ENCODE measurements at places on chromosomes 2 and 18.

GRCh38 chr18:39994498-39994897 is 1960.5 kb upstream of the PIK3C3 start:
- DNase-seq: no peak

- DNase-seq: no peak
Measured at GRCh38 chr2:120398051-120398995, 52.4 kb downstream of the INHBB start.

DNA sequence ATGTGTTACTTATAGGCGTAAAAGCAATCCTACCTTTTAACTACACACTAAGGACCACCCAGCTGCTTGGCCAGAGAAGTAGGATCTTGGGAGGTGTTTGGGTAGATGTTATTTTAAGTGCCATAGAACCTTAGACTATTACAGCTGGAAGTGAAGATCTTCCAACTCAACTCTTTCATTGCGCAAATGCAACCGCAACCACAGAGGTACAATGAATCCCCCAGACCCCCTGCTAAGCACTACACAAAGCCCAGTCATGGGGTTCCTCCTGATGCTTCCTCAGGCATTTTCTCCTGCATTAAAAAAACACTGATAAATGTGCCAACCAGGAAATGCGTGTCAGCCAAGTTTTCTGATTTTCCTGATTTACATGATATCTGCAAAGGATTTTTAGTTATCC is 246.0 kb downstream of the LRRTM1 start:
- no peak for DNase-seq

DNA sequence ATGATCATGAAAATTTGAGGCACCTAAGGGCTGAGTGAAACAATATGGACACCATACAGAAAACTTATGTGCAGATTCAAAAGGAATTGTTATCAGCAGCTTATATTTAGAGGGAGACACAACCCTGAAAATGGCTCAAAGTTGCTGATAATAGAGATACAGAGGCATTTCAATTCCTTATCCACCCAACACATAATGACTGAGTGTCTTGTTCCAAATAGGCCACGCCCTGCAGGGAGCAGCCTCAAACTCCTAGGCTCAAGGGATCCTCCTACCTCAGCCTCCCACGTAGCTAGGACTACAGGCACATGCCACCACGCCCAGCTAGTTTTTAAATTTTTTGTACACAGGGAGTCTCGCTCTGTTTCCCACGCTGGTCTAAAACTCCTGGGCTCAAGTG is 79.0 kb downstream of the LBH start:
- no peak for DNase-seq

DNA sequence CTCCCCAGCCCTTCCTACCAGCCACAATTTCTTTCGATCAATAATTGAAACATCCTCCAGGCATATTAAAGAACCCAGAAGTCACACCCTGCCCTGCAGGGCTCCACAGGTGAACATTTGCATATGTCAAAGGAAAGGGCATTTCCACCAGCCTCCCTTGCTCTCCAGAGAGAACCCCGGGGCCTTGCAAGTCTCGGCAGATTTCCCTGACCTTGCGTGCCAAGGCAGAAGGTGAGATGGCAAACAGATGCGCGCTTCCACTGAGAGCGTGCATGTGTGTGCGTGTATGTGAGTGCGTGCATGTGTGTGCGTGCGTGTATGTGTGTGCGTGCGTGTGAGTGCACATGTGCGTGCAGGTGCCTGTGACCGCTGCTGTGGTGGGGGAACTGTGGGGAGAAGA is 120.3 kb downstream of the INO80D start:
- no peak for DNase-seq

DNA sequence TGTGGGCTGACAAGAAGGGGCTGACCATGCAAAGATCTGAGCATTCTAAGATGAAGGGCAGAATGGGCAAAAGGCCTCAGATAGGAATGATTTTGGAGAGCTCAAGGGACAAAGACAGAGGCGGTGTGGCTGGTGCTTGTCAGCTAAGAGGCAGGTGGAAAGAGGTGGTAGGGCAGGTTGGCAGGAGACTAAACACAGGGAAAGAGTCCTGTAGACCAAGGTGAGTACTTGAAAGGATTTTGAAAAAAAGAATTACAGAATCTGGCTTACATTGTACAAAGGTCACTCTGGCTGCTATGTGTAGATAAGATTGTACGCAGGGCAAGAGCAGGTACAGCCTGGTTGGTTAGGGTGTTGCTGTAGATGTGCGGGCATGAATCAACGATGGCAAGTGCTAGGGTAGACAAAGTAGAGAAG is 50.6 kb downstream of the STK39 start:
- DNase-seq: no peak

- DNase-seq: no peak
Measured at GRCh38 chr2:48691935-48692691, 63.4 kb downstream of the LHCGR start.

DNA sequence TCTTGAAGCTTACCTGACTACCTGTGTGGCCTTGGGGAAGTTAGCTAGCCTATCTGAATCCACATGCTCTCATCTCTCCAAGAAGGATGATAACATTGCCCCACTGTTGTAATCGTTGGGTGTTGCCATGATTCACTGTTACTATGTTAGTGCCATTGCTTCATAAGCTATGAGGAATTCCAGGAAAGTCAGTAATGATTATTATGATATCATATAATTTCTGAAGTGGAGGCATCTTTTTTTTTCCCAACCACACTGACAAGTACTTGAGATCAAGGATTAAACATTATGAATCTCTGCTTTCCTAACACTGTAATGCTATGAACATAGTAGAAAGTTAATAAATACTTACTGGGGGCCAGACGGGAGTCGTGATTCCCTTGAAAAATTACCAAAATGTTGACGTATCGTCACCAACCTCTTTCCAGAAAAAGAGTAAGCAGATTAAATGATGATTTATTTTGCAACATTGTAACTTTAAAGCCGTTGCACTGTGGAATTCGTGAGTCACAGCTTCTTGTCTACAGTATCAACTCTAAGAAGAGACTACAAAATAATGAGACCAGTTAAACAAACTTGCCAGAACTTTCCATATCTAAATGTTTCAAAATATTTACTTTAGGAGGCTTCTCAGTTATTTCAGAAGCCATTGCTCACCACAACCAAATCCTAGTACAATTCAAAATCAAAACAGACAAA is 459.9 kb downstream of the PIK3C3 start:
- DNase-seq: no peak

GRCh38 chr2:198545411-198545810 is 741.0 kb downstream of the PLCL1 start:
- no peak for DNase-seq

- DNase-seq: no peak
Measured at GRCh38 chr18:2441544-2441943, 129.8 kb downstream of the METTL4 start.

DNA sequence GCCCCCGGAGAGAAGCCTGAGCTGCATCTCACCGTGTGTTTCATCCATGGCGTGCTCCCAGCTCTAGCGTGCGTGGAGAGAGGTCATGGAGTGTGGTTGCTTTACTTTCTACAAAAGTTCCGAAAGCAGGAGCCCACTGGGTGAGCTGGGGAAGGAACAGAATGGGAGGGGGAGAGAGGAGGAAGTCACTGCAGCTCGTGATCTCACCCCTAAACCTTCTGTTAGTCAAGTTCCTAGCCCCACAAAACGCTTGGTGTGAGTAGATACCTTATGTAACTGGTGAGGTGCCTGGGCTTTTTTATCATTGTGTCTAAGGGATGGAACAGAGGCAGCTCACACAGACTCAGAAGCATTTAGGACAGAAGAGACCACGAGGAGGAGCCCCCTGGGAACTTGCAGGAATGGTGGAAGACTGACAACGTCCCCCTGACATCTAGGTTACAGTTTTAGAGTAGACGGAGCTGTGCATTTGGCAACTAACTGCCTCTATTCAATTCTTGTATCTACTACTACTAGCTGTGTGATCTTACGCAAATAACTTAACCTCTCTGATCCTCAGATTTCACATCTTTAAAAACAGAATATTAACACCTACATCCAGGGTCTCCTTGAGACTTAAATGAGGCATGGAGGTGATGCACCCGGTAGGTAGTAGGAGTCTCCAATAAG is 123.3 kb downstream of the ARL4C start:
- DNase-seq: no peak

DNA sequence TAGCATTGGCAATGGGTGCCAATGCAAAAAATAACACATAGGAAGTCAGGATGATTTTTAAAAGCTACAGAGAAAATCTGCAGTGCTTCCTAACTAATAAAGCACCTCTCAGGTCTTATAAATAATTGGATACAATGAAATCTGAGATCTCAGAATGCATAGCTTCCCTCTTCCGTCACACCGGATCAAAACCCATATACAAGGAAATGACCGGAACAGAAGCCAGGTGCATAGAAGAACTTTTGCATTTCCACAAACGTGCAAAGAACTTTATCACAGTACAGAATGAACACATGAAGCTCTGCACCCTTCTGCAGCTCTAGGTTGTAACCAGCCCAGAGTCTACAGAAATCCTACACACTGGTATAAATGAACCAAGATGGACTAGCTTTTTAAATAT is 145.4 kb downstream of the TCF4 start:
- DNase-seq: no peak

- no peak for DNase-seq
Measured at GRCh38 chr2:241399941-241400922, 44.1 kb downstream of the FARP2 start.

DNA sequence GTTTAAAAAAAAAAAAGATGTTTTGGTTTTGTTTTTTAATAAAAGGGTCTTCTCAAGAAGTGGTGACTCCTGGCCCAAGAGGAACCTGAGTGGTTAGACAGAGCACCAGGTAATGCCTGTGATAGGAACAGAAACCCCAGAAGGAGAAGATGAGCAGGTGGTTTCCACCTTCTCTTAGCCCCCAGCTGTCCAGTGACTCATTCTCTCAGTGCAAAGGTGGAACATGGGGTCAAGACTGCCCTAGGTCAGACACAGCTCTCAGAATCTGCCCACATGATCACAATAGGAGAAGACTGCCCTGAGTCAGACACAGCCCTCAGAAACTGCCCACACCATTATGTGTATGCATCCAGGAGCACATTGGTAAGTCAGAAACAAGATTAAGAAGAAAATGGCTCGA is 61.8 kb downstream of the TBC1D8 start:
- peak; percentile 20 for DNase-seq

DNA sequence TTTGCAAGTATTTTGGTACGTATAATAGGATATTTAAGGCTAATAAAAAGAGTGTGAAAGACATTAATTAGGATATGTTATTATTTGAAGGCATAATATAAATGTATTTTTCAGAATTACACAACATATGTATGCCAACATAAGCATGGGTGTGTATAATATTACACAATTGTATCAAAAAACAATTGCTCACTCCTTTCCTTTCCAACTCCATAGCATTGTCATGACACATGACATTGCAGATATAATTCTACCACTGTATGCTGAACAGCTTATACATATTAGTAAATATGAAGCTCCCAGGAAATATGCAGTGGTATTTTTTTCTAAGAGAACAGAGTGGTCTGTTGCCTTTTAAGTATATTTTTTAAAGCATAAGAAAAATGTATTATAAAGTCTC is 593.1 kb downstream of the TMX3 start:
- DNase-seq: no peak

DNA sequence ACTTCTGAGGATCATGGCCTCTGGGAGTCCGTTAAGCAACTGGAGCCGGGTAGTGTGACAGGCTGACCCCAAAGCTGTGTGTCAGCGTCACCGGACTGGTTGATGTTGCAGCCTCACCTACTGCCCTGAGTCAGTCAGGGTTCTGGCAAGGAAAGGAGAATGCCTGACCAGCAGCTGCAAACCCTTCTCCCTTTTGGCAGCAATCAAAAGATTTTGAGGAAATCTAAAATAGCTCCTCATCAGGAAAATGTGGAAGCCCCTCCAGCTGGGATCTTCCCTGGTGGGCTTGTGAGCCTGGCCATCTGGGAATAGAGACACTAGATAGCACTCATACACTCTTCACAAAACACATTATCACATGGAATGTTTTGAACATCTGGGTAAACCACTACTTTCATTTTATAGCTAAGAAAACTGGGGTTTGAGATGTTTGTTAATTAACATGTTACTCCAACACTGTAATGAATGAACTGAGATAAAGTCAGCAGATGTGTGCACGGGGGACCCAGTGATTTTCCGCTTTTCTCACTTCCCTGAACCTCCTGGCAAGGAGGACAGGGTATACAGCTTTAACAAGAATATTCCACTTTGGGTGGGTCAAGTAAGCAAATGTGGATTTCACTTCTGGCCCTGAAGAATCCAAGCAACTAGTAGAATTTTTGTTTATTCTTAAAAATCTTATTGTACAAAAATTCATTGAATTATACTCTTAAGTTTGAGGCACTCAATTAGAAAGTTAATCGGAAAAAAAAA is 24.7 kb downstream of the CLUL1 start:
- DNase-seq: no peak

DNA sequence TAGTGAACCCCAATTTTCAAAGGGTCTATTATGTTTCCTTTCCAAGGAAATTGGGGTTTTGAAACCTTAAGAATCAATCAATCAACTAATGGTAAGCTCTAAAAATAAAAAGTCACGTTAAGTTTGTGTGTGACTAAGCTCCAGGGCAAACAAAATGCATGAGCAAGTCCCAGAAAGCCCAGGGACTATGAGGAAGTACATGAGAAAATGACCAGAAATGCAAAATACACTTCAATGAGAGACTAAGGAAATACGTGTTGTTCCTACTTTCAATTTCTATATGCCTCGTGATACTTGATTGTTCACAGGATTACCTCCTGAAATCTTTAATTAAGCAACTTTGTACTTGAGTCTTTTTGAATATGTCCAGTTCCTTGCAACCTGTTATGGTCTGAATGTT is 684.4 kb upstream of the SYT4 start:
- DNase-seq: no peak

- peak; percentile 93 for DNase-seq
Measured at GRCh38 chr2:172084645-172085459, 455 bp upstream of the DLX1 start.

DNA sequence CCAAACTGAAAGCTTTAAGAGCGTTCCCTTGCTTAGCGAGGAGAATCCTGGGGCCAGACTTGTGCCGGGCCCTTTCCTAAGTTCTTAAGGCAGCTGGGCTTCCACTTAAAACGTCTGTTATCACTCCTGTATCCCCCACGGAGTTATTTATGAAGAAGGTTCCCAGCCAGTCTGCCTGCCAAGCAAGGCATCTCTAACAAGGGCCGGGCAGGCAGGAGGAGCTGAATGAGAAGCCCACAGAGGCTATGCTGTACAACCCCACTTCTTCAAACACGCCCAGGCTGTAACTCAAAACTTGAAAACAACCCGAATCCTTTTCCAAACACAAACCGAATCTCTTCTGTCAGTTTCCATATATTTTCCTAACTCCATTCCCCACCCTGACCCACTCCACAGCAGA is 39.0 kb upstream of the ZFP36L2 start:
- no peak for DNase-seq

DNA sequence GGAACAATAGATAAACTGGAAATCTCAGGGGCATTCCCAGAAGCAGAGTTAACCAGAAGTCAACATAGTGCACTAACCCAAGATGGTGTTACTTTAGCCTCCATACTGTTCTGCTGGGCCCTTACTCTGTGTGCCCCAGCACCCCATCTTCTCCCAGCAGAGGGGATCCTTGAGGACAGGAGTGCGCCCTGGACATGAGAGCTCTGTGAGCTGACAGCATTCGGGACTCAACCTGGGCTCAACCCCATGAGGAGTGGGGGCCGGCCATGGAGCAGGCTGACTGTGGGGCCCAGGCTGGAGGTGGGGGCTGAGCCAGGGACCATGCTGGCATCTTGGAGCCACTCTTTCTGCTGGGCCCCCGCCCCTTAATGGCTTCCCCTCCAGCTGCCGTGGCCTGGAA is 156.3 kb upstream of the HS6ST1 start:
- DNase-seq: no peak

- no peak for DNase-seq
Measured at GRCh38 chr18:41870817-41871216, 84.2 kb upstream of the PIK3C3 start.

Data from CD14-positive monocyte (primary cell).